NCI-H748 treated with DMSO at 0.1 percent for 48 hours (cell line): ENCODE measurements at places on chromosomes 6 and 20.
A peak's percentile ranks its signal among the peaks of the same experiment; 100 is the strongest.

- no peak for DNase-seq
Observed at GRCh38 chr6:139852488-139853140, 478.2 kb upstream of the CITED2 start.

GRCh38 chr6:169345146-169345545 lies 91.5 kb upstream of the THBS2 start:
- DNase-seq = no peak

DNA sequence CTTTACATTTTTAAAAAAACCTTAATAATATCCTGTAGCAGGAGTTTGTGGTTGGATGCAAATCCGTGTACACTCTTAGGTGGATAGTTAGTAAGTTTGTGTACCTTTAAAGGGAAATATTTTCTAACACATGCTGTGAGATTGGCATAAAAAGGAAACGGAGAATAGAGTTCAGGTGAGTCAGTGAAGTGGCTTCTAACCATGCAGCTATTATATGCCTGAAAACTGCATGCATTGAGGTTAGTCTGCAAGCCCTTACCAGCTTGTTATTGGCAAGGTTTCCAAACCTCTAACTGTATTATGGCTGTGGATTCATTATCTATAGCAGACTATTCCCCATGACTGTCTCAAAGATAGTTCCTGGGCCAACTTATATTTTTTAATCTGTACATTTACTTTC lies 420.6 kb upstream of the MMS22L start:
- no peak for DNase-seq

- DNase-seq = no peak
Observed at GRCh38 chr20:51431321-51431720, 111.2 kb downstream of the NFATC2 start.

GRCh38 chr20:44296011-44296410 lies 15.0 kb downstream of the FITM2 start:
- no peak for DNase-seq

DNA sequence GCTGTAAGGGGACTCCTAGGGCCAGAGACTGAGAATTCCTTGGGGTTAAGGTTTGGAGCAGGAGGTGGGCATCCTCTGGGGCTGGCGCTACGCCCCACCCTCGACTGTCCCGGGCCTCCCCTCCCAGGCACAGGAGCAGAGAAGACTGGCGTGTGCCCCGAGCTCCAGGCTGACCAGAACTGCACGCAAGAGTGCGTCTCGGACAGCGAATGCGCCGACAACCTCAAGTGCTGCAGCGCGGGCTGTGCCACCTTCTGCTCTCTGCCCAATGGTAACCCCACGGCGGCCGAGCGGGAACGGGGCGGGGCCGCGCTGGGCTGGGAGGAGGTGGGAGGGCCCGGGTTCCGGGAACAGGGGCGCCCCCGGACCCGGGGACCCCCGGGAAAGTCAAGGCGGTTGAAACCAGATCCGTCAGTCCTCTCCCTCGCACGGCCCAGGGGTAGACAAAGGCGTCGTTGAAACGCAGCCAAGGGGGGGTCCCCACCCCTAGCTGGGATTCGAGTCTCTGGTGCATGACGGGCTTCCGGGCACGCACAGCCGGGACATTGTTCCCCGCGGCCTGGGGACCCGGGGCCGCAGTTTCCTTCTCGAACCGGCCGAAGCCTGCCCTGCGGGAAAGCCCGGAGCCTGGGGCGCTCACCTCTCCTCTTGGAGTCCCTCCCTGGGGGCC lies 844 bp downstream of the WFDC2 start:
- no peak for DNase-seq

GRCh38 chr6:105459049-105459448 lies 56.2 kb upstream of the PREP start:
- DNase-seq = no peak

DNA sequence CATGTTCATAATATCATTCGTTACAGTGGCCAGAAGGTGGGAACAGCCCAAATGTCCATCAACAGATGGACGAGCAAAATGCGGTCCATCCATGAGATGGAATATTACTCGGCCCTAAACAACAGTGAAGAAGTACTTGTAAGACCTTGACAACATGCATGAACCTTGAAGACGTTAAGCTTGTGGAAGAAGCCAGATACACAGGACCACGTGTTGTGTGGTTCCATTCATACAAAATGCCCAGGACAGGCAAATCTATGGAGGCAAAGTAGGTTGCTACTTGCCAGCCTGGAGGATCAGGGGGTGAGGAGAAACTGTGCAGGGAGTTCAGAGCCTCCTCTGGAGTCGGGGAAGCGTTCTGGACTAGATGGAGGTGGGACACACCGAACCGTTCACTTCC lies 207.1 kb downstream of the ERMARD start:
- DNase-seq = no peak

- DNase-seq = no peak
Observed at GRCh38 chr6:90329386-90330077, 32.9 kb upstream of the BACH2 start.

DNA sequence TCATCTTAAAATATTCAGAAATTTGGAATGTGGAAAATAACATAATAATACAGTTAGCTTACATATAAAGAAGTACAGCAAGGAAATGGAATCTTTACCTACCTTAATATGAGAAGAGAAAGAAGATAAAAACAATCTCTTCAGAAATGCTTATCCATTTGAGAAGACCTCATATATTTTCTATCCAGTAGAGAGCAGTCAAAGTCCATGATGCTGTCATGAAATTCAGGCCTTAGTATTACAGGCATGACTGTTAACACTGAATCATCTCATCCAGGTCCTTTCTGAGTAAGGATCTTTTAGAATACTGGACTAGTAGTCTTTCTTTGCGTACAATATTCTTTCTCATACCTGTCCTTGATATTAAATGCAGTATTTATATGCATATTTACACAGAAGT lies 713.4 kb downstream of the CD109 start:
- DNase-seq = no peak

DNA sequence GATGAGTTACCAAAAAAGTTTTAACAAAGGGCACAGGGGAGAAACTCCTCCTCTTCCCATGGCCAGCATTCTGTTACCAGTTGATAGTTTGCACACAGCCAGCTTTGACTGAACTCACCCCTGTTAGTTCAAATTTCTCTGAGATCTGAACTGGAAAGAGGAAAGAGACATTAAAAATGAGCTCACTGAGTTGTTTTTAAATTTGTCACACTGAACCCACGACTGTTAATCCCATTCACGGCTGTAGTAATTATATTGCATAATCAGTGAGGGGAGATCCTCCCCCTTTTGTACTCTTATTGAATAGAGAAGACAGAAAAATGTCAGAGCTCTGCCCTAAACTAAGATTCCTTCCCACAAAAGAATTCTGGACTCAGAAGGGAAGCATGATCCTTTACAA lies 17.5 kb upstream of the DSP start:
- no peak for DNase-seq

DNA sequence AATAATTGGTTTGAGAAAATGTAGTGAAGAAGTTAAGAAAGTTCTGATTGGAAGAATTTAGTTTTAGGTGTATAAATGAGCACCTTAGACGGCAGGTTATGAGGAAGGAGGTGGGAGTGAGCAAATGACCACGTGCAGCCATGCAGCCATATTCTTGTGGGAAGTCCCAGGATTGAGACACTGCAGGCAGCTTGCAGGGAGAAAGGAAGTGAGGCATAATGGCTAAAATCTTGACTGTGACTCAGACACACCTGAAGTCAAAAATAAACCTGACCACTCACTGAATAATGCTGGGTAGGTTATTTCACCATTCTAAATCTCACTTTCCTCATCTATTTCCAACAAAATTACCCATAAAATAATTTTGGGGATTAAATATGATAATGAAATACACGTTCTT lies 16.6 kb downstream of the DSE start:
- no peak for DNase-seq

- DNase-seq = no peak
Observed at GRCh38 chr6:307874-308273, 15.6 kb downstream of the DUSP22 start.

- no peak for DNase-seq
Observed at GRCh38 chr6:138442663-138443062, 38.6 kb downstream of the HEBP2 start.

DNA sequence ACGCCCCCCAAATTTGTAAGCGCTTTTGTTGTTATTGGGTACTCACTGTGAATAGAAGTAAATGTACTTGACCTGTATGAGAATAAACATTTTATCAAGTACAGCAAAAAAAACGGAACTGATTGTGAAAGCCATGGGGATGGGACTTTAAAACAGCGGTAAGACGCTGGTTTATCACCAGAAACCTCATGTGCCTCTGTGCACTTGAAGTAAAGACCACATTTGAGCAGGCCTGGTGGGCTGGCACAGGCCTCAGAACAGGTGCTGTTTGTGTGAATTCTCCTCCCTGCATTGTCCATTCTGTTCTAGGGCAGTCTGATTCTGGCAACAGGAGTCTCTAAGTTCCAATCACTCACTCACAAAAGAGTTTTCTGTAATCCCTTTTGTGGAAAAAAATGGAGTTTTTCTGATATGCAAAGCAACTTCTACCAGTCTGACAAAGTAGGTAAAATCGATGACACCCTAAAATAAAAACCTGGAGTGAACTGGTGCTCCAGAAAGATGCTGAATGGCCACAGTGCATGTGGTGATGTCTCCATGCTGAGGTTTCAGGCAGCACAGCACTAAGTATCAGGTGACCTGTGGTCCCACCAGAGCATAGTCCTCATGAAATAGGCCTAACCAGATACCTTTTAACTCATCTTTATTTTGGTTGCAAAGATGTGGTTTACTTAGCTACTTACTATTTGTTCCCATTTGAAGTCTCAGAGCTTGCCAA lies 53.9 kb downstream of the STX7 start:
- no peak for DNase-seq

DNA sequence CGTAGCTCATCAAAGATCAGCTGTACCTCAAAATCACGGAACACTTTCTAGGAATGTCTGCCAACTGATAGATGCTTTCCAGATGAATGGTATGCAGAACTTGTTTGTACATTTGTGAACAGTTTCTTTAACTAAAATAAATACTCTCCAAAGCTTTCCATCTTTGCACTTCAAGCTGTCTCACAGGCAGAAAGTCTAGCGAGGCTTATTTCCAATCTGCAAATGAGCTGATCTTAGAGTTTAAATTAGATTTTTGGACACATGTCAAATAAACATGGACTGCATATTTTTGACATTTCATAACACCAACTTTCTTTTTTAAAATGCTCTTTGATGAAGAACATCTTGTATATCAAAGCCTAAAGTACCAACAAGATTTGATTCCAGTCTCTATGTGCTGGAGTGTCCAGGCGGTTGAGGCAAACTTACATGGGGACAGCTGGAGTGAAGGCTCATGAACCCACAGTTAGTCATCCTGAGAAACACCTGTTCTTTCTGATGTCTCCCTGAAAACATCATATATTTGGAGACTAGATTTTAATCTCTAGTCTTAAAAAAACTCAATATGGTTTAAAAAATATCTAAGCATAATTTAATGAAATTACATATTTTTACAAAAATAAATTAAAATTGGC lies 268.6 kb upstream of the AGPAT4 start:
- no peak for DNase-seq

DNA sequence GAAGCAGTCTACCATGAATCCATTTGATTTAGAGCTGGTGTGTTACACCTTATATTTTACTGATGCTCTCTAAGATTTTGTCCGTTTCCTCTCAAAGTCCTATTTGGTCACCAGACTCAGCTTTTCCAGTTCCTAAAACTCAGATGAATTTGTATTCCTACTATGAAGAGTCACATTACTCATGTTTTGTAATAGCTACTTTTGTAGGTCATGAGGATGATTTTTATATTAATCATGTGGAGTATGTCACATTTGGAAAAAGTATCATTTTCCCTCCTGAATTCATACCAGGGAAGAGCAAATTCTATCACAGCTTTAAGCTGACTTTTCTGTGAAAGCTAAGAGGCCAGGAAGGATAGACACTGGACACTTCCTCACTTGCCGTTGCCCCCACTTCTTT lies 140.6 kb upstream of the SCGN start:
- no peak for DNase-seq

GRCh38 chr20:49659056-49659455 lies 54.6 kb downstream of the B4GALT5 start:
- DNase-seq = no peak

GRCh38 chr6:150417250-150417649 lies 48.4 kb downstream of the IYD start:
- DNase-seq = no peak

DNA sequence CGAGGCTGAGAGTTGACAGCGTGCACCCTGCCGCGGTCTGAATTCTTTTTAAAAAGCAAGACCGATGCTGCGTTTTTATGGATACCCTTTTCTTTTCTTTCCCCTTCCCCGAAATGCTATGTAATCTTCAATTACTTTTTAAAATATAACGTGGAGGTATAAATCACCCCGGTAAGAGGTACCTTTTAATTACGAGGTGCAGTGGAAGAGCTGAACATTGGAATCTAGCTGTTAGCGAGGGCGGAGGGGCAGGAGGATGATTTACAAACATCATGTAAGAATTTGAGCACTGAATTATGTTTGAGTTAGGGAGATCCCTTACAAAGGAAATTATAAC lies 1.2 kb downstream of the EYA2 start:
- no peak for DNase-seq

GRCh38 chr6:119182875-119183274 lies 104.4 kb upstream of the FAM184A start:
- peak; percentile 75 for DNase-seq

DNA sequence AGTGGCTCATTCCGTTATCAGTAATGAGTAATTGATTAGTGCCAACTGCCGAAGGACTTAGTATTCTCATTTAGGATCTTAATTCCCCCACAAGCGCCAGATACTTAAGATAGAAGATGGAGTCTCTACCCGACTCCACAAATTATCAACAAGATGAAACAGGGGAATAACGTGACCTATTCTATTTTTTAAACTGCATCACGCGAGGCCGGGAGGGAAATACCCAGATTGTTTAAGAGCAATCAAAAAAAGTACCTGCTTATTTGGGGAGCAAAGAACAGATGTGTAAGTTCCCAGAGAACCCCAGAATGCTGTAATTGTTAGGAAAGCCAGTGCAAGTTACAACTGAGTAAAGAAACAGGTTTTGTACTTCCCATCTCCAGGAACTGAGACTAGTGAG lies 1.1 kb upstream of the MAP3K5 start:
- DNase-seq = no peak

- DNase-seq = no peak
Observed at GRCh38 chr6:134732763-134733162, 217.1 kb downstream of the ALDH8A1 start.

DNA sequence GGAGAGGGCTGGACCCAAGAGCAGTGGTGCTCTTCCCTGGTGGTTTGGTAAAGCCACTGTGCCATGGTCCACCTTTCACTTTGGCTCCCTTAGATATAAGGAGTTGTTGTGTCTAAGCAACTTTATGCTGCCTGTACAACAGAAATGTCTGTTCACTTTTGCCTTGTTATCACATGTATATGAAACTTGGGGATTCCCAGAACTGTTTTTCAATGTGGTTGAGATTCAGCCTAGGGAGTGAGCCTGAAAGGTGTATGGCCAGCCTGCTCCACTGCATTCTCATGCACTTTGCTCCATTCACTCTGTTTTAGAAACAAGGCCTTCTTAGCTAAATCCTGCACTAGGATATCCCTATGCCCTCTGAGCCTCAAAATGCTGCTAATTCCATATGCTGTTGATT lies 234.5 kb upstream of the THEMIS start:
- no peak for DNase-seq
